ENCODE measurements at places on chromosomes 7 and 10.

DNA sequence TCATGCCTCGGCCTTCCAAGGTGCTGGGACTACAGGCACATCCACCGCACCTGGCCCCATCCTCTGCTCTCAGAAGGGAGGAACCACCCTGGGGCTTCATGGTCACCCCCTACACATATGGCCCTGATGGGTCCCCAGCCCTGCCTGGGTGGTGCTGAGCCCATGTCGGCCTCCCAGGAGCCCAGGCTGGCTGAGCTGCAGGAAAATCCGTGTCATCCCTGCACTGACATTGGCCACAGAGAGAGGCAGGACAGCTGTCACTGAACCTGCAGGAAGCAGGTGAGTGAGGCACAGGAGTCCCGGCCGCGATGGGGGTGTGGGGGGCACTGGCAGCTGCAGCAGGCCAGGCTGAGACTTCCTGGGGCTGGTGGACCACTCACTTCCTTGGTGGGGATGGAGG, 8.0 kb downstream of the GRIFIN start:
- DNase-seq, result no peak

- no peak for DNase-seq
Observed at GRCh38 chr10:57919864-57920263, 347.8 kb downstream of the IPMK start.

DNA sequence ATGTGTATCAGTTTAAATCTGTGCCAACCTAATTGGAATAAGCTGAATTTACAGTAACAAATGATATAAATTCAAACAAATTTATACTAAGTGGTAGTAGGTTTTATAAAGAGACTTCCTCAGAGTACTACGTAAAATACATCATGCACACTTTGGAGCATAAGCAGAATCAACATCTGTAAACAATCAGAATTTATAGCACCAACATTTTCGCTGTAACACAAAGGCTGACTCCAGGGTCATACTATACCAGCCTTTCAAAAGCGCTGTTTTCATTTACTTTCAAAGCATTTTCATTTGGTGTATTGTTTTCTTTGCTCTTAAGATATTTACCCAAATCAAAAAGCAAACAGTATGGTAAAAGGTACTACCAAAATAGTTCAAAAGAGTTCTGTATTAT, 29.3 kb upstream of the TMEM168 start:
- DNase-seq, result no peak

- no peak for DNase-seq
Observed at GRCh38 chr7:129166745-129167144, 21.7 kb upstream of the SMO start.

GRCh38 chr7:154990964-154991540, 11.9 kb downstream of the PAXIP1 start:
- no peak for DNase-seq

DNA sequence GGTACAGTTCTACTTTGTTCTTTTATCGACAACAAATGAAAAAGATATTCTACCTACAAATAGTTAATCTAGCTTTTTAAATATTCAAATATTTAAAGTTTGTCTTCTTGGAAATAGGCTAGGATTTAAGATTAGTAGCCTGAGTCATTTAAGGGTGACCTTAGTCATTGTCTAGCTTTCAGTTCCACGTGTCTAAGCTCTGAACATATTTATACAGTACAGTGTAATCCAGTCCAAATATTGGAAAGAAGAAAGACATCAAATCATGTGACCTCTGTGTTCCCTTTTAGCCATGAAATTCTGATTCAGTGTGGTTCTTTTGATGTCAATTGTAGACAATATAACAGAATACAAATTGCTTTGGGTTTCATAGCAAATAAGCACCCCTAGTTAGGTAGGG, 121.1 kb downstream of the MALRD1 start:
- no peak for DNase-seq

DNA sequence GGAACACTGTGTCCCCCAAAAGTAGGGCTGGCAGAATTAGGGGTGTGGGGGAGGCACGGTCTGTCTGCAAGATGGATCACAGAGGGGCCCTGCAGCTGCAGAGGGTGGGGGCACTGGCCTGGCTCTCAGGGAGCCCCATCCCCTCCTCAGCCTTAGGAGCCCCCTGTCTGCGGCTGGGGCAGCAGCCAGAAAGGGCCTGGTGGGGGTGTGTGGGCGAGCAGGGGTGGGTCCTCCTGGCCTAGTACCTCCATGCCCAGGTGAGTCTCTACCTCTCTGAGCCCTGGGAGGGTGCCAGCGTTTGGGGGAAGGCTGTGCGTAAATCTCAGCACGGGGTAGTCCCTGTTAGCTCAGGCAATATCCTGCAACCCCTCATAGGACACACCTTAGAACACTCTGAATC, 280.5 kb upstream of the PPP2R2D start:
- no peak for DNase-seq

- DNase-seq, result no peak
Observed at GRCh38 chr7:8109196-8110022, 140.8 kb downstream of the GLCCI1 start.

- no peak for DNase-seq
Observed at GRCh38 chr7:94170836-94171235, 166.7 kb upstream of the BET1 start.

GRCh38 chr7:106504645-106505044, 156.3 kb downstream of the CCDC71L start:
- no peak for DNase-seq

GRCh38 chr10:8544500-8544899, 490.0 kb downstream of the GATA3 start:
- DNase-seq, result no peak

DNA sequence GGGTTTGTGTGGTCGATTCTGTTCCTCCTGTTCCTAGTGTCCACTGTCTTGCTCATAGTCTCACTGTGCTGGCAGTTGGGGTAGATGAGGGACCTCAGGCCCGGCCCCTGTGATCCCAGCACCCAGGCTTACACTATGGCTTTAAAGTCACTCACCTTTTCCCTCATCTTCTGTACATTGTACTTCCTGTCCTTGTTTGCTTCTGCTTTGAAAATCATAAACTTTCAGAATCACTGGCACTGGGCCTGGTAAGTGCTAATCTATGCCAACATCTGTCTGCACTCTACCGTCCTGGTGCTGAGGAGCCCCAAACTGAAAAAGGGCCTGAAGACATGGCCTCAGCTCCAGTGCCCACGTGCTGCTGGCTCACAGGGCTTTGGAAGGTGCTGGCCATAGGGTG, 5.7 kb upstream of the TAS2R60 start:
- DNase-seq, result no peak

GRCh38 chr10:49523301-49523700, 15.6 kb downstream of the ERCC6 start:
- no peak for DNase-seq

- no peak for DNase-seq
Observed at GRCh38 chr7:66847879-66848790, 72.9 kb upstream of the TMEM248 start.

DNA sequence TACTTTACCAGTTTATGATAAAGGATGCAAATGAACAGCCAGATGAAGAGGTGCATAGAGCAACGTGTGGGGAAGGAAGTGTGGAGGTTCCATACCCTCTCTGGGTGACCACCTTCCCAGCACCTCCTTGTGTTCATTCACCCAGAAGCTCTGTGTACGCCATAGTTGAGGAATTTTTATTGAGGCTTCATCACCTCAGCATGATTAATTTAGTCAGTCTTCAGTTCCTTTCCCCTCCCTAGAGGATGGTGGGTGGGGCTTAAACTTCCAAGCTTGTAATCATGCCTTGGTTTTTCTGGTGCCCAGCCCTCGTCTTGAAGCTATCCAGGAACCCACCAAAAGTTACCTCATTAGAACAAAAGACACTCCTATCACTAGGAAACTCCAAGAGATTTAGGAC, 162.7 kb downstream of the PLCE1 start:
- DNase-seq, result no peak

GRCh38 chr10:48506147-48506917, 98.5 kb downstream of the ARHGAP22 start:
- no peak for DNase-seq

DNA sequence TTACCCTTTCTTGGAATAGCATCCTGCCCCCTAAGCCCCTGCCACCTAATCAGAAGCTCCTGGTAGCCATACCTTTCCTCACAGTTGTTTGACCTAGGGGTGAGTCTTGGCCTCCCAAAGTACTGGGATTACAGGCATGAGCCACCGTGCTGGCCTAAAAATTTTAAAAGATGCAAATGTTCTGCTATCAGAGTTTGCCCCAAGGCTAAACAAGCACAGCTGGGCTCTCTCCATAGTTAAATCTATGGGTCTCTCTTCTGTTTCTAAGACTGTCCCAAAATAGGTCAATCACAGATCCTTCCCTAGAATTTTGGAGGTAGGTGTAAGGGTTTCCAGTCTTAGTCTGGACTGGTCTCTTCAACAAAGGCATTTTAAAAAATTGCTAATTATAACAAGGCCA, 12.9 kb upstream of the UBN2 start:
- no peak for DNase-seq

DNA sequence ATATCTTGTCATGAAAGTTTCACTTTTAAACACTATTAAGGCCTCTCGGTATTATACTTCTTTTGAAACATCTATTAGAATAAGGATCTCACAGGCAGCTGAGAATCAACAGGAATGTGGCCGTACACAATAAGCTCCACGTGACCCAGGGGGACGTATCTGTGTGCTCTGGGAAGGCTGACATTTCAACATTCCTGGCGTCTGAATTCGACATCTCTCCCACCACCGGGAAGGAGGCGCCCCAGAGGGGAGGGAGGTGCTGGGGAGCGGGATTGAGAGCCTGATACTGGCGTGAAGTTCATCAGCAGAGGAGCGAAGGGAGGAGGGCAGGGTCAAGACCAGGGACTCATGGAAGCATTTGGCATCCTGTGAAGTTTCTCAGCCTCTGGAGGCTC, 401.3 kb downstream of the DNAJB6 start:
- DNase-seq, result no peak

DNA sequence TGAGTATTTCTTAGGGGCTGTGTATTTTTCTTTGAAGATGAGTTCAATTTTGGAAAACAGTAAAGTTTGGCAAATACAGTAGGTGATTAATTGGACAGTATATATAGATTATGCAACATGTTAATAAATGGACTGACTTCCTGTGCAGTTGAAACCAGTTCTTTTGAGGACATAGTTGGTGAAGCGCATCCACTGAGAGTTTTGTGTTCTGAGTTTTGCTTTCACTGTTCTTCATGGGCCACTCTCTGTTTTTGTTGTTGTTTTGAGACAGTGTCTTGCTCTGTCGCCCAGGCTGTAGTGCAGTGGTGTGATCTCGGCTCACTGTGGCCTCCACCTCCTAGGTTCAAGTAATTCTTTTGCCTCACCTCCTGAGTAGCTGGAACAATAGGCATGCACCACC, 109.0 kb downstream of the SDHAF3 start:
- DNase-seq, result no peak
